ENCODE measurements at places on chromosomes 12 and 14.

- DNase-seq = no peak
- no peak overlapping the region for H3K27ac ChIP-seq
- peaks cover 5% of the 10 kb centered on the region for H3K27me3 ChIP-seq
- no peak overlapping the region for H3K4me3 ChIP-seq
- H3K36me3 ChIP-seq = no peaks in the 10 kb centered on the region
Measured at GRCh38 chr12:47709671-47710070, 3.8 kb upstream of the RPAP3 start.

DNA sequence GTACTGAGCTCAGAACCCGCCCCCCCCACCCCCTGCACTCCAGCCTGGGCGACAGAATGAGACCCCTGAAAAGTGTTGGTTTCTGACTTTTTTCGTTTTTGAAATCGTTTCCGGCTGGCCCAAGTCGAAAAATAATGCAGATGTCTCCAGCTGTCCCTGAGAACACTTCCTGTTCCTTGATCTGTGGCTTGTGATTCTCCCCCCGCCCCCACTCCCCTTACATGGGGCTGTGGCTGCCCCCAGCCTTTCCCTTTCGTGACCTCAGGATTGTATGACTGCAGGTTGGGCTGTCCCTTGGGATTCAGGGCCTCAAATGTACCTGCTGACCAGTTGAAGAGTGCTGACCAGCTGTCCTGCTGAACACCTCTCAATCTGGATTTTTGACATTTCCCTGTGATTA is 34.1 kb downstream of the NOC4L start:
- H3K4me3 ChIP-seq = no peak overlapping the region
- H3K36me3 ChIP-seq = no peaks in the 10 kb centered on the region
- H3K4me1 ChIP-seq = no peaks in the 10 kb centered on the region
- peaks cover 65% of the 10 kb centered on the region for H3K27me3 ChIP-seq
- DNase-seq = no peak

- H3K27me3 ChIP-seq = no peaks in the 10 kb centered on the region
- H3K4me1 ChIP-seq = no peaks in the 10 kb centered on the region
- H3K4me3 ChIP-seq = no peak overlapping the region
- no peaks in the 10 kb centered on the region for H3K36me3 ChIP-seq
- no peak overlapping the region for H3K27ac ChIP-seq
Measured at GRCh38 chr12:84891106-84891838, 21.3 kb downstream of the SLC6A15 start.

DNA sequence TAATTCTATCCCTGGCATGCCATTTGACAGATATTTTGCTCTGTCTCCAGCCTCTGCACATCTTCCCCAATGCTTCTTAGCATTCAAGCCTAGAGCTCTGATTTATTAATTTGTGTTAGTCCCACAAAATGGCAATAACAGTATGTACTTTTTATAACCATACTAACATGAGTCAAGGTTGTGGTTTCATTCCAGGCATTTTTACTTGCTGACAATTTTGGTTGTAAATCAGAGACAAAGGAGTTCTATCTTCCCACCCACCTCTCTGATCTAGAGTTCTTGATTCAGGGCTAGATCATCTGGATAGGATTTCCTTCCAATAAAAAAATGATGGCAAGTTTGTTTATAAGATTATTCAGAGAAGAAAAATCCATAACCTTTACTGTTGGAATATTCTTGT is 18.5 kb upstream of the CISTR start:
- no peak overlapping the region for H3K4me3 ChIP-seq
- DNase-seq = no peak
- peaks cover 77% of the 10 kb centered on the region for H3K27me3 ChIP-seq
- no peaks in the 10 kb centered on the region for H3K36me3 ChIP-seq
- no peak overlapping the region for H3K27ac ChIP-seq

DNA sequence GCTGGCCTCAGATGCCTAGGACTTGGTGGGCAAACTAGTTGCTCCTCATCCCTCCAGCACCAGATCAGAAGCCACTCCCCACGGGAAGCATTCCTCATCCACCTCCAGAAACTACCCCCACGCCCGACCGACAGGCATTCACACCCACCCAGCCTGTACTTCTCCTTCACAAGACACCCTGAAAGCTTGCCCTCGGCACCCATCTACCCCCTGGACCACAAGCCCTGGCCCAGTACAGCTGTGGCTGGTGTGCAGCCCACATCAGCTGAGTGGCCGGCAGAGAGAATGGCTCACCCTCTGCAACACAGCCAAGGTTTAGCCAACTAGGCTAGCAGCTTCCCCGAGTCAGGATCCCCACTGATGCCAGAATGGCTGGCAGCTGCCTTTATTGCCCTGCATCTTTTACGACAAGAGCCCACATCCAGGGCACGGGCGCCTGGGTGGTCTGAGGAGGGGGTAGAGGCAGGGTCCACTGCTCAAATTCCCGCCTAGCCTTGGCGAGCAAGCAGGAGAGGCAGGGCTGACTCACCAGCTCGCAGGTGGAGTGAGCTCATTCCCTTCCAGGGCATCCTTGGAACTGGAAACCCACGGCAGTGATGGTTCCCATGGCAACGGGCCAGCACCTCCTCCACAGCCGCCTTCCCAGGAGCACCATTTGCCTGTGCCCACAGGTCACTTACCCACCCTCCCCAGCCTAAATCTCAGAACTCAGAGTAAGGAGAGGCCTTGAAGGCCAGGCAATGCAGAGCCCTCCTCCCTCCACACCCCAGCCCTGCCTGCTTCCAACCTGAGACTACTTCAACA is 17.1 kb downstream of the ACTN1 start:
- H3K4me3 ChIP-seq = no peak overlapping the region
- no peaks in the 10 kb centered on the region for H3K36me3 ChIP-seq
- no peak for DNase-seq
- H3K4me1 ChIP-seq = peaks cover 23% of the 10 kb centered on the region

DNA sequence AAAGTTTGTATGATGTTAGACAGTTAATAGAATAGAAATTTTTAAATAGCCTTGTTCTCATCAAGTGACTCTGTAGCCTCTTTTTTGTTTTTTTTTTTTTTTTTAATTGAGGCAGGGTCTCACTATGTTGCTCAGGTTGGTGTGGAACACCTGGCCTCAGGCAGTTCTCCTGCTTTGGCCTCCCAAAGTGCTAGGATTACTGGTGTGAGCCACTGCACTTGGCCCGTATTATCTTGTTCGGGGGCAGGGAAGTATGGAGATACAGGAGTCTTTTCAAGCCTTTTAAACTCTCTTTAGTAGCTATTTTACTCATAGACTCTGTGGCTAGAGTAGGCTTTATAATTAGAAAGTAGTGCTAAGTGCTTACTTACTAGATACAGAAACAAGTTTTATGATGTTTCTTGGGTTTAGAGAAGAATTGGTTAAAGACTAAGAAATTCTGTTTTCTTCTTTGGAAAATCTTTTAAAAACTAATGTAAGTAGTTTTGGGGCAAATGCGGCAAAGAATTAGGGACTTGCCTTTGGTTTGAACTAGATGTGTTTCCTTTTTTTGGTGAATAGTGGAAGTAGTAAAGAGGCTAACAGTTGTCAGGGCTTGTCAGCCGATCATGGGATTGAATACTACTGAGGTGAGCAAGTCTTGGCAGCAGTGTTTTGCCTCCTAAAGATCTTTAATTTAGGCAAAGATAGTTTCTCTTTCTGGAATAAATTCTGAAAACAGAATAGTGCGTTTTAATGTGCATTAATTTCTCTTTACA is 31.3 kb downstream of the FBXO34 start:
- no peak for DNase-seq
- H3K4me1 ChIP-seq = peaks cover 20% of the 10 kb centered on the region
- H3K4me3 ChIP-seq = no peak overlapping the region
- H3K27me3 ChIP-seq = no peaks in the 10 kb centered on the region
- peaks cover 10% of the 10 kb centered on the region for H3K36me3 ChIP-seq

DNA sequence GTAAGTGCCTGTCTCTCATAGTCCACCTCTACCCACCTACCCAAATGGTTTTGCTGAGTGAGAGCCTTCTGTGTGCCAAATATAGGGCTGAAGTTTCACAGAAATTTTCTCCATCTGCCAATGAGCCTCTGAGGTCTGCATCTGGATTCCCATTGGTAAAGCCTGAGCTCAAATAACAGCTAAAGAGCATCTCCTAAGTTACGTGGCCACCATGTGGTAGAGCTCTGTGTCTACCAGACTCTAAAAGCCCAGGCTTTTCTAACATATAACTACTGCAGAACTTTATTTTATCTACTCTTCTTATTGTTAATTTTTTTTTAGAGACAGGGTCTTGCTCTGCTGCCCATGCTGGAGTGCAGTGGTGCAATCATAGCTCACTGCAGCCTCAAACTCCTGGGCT is 16.0 kb downstream of the AMDHD1 start:
- no peaks in the 10 kb centered on the region for H3K4me1 ChIP-seq
- no peak overlapping the region for H3K4me3 ChIP-seq
- H3K27ac ChIP-seq = no peak overlapping the region
- H3K27me3 ChIP-seq = no peaks in the 10 kb centered on the region

DNA sequence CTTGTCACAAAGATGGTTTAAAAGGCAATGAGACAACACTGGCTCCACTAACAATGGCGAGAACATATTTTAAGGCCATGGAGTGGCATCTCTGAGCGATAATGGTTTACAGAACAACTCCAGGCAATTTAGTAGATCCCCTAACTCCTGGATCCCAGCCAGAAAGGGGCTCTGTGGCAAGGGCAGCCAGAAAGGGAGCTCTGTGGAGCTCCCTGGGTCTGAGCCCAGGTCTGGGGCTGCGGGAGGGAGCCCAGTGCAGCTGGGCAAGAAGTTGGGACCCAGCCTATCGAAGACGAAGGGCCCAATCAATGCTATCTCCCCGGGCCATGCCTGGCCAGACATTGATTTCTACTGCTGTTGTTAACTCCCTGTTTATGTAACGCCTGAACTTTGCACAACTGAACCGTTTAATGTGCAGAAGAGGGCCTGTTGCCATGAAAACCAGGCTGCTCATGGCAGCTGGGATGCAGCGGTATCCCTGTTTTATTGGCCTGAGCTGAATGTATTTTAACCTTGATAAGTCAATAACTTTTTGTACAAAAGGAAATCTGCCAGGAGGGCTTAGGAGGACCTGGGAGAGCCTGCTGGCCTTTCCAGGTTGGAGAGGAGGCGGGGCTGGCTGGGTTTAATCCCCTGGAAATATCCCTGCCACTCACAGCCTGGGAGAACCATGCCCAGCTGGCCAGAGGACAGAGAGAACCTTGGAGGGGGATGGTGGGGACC is 6.7 kb upstream of the FAM222A start:
- H3K27ac ChIP-seq = peak overlapping the region; percentile 80
- peak overlapping the region; percentile 22 for H3K4me3 ChIP-seq
- no peaks in the 10 kb centered on the region for H3K36me3 ChIP-seq
- DNase-seq = no peak
- peaks cover 14% of the 10 kb centered on the region for H3K27me3 ChIP-seq

GRCh38 chr12:92300777-92301176 is 155.1 kb upstream of the BTG1 start:
- H3K36me3 ChIP-seq = no peaks in the 10 kb centered on the region
- no peak for DNase-seq
- H3K4me1 ChIP-seq = peaks cover 3% of the 10 kb centered on the region
- no peak overlapping the region for H3K4me3 ChIP-seq
- no peak overlapping the region for H3K27ac ChIP-seq

GRCh38 chr12:76765598-76765997 is 1.7 kb downstream of the ZDHHC17 start:
- H3K27ac ChIP-seq = peak overlapping the region; percentile 100
- H3K4me3 ChIP-seq = peak overlapping the region; percentile 99
- H3K4me1 ChIP-seq = peaks cover 17% of the 10 kb centered on the region
- no peak for DNase-seq
- no peaks in the 10 kb centered on the region for H3K27me3 ChIP-seq

GRCh38 chr12:116257215-116257614 is 20.3 kb downstream of the MED13L start:
- peaks cover 11% of the 10 kb centered on the region for H3K36me3 ChIP-seq
- H3K4me1 ChIP-seq = peaks cover 31% of the 10 kb centered on the region
- no peak for DNase-seq

DNA sequence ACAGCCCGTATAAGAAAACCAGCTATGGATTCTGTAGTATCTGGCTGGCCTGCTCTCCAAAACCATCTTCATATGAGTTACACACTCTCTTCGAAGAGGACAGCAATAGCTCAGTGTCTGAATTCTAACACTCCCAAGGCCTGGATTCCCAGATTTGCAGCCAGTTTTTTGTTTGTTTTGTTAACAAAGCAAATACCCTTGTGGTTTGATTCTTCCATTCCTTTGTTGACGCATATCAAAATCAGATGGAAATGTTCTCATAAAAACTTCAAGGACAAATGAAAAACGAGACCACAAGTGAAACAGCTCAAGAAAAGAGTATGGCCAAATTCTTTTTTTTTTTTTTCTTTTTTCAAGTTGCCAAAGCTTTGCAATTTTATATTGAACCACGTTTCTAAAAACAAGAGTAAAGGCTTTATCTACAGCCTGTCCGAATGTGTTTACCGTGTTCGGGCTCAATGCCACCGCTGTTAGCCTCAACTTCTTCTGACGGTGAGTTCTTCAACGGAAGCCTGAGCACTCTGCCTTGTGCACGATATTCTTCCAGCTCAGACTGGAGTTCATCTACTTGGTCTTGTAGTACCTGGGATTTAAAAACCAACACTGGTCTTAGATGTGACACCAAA is 67.5 kb downstream of the NIN start:
- H3K27ac ChIP-seq = no peak overlapping the region
- DNase-seq = no peak
- H3K4me3 ChIP-seq = no peak overlapping the region
- H3K36me3 ChIP-seq = peaks cover 24% of the 10 kb centered on the region
- H3K27me3 ChIP-seq = no peaks in the 10 kb centered on the region

- H3K27ac ChIP-seq = no peak overlapping the region
- no peaks in the 10 kb centered on the region for H3K36me3 ChIP-seq
- peaks cover 69% of the 10 kb centered on the region for H3K27me3 ChIP-seq
Measured at GRCh38 chr12:132328282-132329029, 933 bp downstream of the GALNT9 start.

DNA sequence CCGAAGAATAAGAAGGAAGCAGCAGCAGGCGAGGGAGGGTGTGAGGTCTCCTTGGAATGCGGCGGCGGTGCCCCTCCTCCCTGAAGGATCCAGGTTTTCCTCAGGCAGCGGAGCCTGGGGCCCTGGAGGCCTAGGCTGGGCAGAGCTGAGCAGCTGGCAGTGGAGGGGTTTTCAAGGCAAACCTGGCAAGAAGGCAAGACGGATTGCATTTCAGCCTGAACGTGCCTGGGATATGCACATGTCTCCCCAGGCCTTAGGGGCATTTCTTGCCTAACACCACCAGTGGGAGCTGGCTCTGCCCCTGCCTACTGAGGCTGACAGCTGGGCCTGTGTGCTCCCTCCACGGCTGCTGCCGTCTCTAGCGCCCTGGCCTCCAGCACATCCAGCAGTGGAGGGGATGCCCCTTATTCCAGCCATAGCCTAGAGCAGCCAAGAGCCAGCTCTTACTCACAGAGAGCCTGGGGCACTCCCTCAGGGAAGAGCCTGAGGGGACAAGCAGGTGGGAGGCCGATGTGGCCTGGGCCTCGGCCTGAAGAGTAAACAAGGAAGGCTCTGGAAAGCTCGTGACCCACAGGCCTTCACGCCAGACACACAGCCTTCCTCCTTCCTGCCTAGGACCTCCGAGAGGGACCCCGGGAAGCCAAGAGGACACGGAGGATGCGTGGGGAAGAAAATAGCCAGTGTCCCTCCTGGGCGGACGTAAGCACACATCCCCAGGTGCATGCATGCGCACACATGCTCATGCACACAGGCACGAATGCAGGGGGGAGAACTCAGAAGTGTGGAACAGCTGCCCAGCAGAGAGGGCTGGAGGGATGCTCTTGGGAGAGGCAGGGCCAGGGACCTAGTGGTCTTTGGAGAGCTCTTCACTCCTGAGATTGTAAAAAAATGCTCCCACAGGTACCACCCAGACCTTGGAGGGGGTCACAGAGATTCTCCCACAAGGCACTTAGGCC is 23.0 kb upstream of the EIF2B2 start:
- peak overlapping the region; percentile 52 for H3K27ac ChIP-seq
- no peaks in the 10 kb centered on the region for H3K36me3 ChIP-seq
- H3K27me3 ChIP-seq = peaks cover 40% of the 10 kb centered on the region
- H3K4me3 ChIP-seq = no peak overlapping the region
- peaks cover 16% of the 10 kb centered on the region for H3K4me1 ChIP-seq

All from progenitor cell of endocrine pancreas (in vitro differentiated cells).